ENCODE measurements at places on chromosomes 12 and 14. TPM values are rescaled to one million over a fixed set of nuclear protein-coding genes. Genes with fewer than 3 reads are reported as not detected.

- H3K27me3 ChIP-seq, result peaks cover 3% of the 10 kb centered on the region
- no peaks in the 10 kb centered on the region for H3K36me3 ChIP-seq
- H3K4me3 ChIP-seq, result no peak overlapping the region
Observed at GRCh38 chr12:55280991-55281390, 15.4 kb downstream of the OR6C6 start.

PTPRB gene
- total RNA-seq, result 75.3 TPM

- H3K4me1 ChIP-seq, result peaks cover 10% of the 10 kb centered on the region
- H3K36me3 ChIP-seq, result no peaks in the 10 kb centered on the region
- H3K27me3 ChIP-seq, result no peaks in the 10 kb centered on the region
Observed at GRCh38 chr14:75831455-75831854, 150.3 kb downstream of the TGFB3 start.

FGD4 gene
- total RNA-seq, result 32.5 TPM

DNA sequence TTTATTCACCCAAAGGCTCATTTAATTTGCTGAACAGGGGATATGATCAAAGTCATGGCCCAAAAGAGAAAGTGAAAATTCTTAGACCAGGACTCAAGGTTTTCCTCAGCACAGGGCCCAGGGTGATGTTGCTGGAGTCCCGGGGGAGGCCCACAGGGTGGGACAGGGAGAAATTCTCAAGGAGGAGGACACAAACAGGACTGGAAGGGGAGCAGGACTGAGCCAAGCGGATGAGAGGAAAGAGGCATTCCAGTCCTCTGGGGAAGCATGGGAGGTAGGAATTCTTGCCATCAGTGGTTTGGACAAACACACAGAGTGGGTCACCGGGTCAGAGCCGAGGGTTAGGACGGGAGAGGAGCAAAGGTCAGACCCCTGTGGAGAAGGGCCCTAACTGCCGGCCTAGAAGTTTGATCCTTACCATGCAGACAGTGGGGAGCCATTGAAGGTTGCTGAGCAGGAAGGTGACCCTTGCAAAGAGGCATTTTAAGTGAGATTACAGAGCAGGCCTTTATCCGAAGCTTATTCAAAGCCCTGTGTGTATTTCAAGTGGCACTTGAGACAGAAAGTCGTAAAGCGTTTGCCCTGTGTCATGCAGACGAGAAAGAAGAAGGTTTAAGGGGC is 68.4 kb upstream of the PTGR2 start:
- DNase-seq, result no peak
- no peaks in the 10 kb centered on the region for H3K36me3 ChIP-seq
- no peaks in the 10 kb centered on the region for H3K27me3 ChIP-seq
- peaks cover 52% of the 10 kb centered on the region for H3K4me1 ChIP-seq
- no peak overlapping the region for H3K4me3 ChIP-seq
- H3K27ac ChIP-seq, result peak overlapping the region; percentile 98

RDH16 gene
- total RNA-seq, result 0.22 TPM

DIO2 gene
- total RNA-seq, result 368 TPM

- no peak for DNase-seq
- H3K36me3 ChIP-seq, result no peaks in the 10 kb centered on the region
- no peak overlapping the region for H3K27ac ChIP-seq
- H3K27me3 ChIP-seq, result no peaks in the 10 kb centered on the region
Observed at GRCh38 chr12:90473831-90474230, 481.1 kb downstream of the CCER1 start.

DTX1 gene
- 20.8 TPM for total RNA-seq

DNA sequence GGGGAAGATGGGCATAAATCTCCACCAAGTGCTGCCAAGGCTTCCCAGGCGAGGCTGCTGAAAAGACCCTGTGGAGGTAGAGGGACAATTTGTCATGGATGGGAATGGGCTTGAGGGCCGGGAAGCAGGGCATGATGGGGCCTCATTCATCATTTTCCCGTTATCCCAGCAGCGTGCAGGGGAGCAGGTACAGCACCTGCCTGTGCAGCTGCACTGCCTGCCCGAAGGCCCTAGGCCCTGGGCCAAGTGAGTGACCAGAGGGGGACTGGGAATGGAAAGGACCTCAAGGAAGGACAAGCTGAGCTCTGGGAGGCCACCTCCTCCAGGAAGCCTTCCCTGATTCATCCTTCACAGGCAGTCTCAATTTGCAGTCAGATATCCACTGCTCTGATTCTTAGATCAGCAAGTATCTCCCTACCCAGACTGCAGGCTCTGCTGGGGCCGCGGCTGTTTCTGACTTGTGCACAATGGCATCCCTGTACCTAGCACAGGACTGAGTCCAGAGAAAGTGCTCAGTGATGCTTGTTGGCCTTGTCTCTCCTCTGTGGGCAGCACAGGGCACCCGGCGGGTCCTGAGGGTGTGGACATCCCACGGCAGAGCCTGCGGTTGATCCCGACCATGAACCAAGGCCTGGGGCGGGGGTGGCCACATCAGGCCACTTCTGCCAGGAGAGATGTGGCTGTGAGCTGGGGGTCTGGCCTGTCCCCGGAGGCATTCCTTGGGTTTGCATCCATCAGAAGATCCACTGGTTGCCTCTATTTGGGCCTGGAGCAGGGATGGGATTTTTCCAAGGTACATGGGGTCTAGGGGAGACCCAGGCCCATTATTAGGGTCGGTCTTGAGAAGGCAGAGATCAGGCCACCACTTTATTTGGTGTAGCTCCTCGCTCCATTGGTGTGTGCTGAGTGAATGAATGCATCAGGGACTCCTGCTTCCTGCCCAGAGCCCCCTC is 167.3 kb upstream of the RTL1 start:
- no peaks in the 10 kb centered on the region for H3K27me3 ChIP-seq
- no peak overlapping the region for H3K4me3 ChIP-seq
- DNase-seq, result no peak
- no peak overlapping the region for H3K27ac ChIP-seq

SMOC1 gene
- total RNA-seq, result 3.8 TPM

PLBD1 gene
- 14.5 TPM for total RNA-seq

DNA sequence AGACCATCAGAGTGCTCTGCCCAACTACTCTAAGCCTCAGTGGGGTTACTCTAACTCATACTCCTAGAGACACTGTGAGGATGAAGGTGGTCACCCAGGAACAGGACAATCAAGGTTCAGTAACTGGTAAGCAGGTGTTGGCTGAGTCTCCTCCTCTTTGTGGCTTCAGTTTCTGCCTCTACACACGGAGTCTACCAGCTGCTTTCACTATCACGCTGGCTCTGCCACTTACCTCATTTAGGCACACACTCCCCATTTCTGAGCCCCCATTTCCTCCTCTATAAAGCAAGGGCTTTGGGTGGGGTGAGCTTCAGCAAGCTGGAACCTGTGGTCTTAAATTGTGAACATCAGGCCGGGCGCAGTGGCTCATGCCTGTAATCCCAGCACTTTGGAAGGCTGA is 7.3 kb upstream of the TCHP start:
- no peaks in the 10 kb centered on the region for H3K27me3 ChIP-seq
- no peaks in the 10 kb centered on the region for H3K36me3 ChIP-seq
- H3K4me3 ChIP-seq, result no peak overlapping the region
- no peak overlapping the region for H3K27ac ChIP-seq
- no peaks in the 10 kb centered on the region for H3K4me1 ChIP-seq

REM2 gene
- not detected for total RNA-seq

NGB gene
- total RNA-seq, result not detected

DNA sequence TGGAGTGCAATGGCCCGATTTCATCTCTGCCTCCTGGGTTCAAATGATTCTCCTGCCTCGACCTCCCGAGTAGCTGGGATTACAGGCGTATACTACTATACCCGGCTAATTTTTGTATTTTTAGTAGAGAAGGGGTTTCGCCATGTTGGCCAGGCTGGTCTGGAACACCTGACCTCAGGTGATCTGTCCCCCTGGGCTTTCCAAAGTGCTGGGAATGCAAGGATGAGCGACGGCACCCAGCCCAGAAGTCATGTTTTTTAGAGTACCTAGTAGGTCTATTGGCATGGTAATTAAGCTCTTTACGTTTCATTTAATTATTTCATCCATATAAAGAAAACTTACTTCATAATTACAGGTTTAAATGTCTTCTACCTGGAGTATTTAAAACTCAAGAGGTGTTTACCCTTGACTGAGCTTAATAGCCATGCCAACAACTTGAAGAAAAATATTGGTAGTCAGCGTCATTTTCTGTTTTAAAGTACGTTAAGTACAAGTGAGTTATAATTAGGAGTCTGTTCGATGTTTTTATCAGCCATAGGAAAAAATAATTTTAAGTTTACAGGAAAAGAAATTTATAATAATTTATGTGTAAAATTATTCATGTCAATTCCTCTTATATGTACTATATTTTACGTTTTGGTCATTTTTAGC is 4.0 kb downstream of the TMPO start:
- H3K36me3 ChIP-seq, result no peaks in the 10 kb centered on the region
- H3K4me1 ChIP-seq, result peaks cover 18% of the 10 kb centered on the region
- H3K27ac ChIP-seq, result no peak overlapping the region
- H3K4me3 ChIP-seq, result no peak overlapping the region

GRCh38 chr12:99043319-99043914 is 398.3 kb downstream of the APAF1 start:
- H3K4me3 ChIP-seq, result no peak overlapping the region
- H3K4me1 ChIP-seq, result no peaks in the 10 kb centered on the region
- H3K27me3 ChIP-seq, result no peaks in the 10 kb centered on the region
- no peak overlapping the region for H3K27ac ChIP-seq
- H3K36me3 ChIP-seq, result no peaks in the 10 kb centered on the region
- peak; percentile 76 for DNase-seq

- no peak overlapping the region for H3K4me3 ChIP-seq
- peaks cover 13% of the 10 kb centered on the region for H3K4me1 ChIP-seq
- no peak for DNase-seq
- no peaks in the 10 kb centered on the region for H3K27me3 ChIP-seq
Observed at GRCh38 chr12:10369557-10370415, 20.1 kb downstream of the KLRK1 start.

DNA sequence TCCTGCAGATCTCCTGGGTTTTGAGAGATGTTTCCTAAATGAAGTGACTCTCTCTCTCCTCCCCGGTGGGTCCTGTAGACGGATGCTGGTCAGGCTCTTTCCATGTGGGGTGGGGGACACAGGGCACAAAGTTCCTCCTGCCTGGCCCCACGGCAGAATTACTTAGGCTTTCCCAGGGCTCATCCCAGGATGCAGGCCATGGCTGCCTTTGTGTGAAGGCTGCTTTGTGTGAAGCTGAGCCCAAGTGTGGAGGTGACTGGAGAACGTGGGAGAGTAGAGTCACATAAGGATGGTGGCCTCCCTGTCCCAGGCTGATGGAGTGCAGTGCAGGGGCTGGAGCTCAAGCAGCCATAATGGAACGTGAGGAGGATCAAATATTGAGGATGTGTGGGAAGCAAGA is 200.2 kb downstream of the ADGRD1 start:
- H3K27ac ChIP-seq, result no peak overlapping the region
- H3K4me1 ChIP-seq, result no peaks in the 10 kb centered on the region
- no peak for DNase-seq

- H3K4me3 ChIP-seq, result no peak overlapping the region
- H3K4me1 ChIP-seq, result no peaks in the 10 kb centered on the region
- H3K36me3 ChIP-seq, result no peaks in the 10 kb centered on the region
Observed at GRCh38 chr14:105871590-105871989, 345.2 kb downstream of the TMEM121 start.

DNA sequence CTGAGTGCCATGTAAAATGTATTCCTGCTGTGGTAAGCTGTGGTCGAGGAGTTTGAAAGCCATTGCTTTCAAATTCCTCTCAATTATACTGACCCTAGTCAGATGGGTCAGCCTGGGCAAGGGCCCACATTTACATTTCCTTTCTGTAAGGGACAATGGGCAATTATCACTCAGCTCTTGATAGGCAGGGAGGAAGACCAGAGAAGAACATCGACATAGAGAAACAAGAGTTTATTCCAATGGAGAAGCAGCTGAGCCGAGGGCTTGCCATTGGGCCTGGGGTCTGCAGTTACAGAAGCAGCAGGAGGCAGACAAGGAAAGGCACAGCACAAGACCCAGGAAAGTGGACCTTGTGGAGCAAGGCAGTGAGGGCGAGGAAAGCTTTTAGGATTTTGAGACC is 9.7 kb downstream of the NRIP2 start:
- no peak overlapping the region for H3K4me3 ChIP-seq
- H3K4me1 ChIP-seq, result no peaks in the 10 kb centered on the region
- no peaks in the 10 kb centered on the region for H3K27me3 ChIP-seq
- no peak overlapping the region for H3K27ac ChIP-seq

GTF2A1 gene
- 31.4 TPM for total RNA-seq

C3AR1 gene
- 2.9 TPM for total RNA-seq

- no peaks in the 10 kb centered on the region for H3K27me3 ChIP-seq
- H3K4me1 ChIP-seq, result no peaks in the 10 kb centered on the region
- H3K36me3 ChIP-seq, result no peaks in the 10 kb centered on the region
- H3K4me3 ChIP-seq, result no peak overlapping the region
- DNase-seq, result no peak
Observed at GRCh38 chr12:92437452-92437851, 265.3 kb upstream of the PLEKHG7 start.

- no peak overlapping the region for H3K4me3 ChIP-seq
- no peak for DNase-seq
- no peaks in the 10 kb centered on the region for H3K36me3 ChIP-seq
- peak overlapping the region; percentile 59 for H3K27ac ChIP-seq
- peaks cover 16% of the 10 kb centered on the region for H3K4me1 ChIP-seq
- H3K27me3 ChIP-seq, result no peaks in the 10 kb centered on the region
Observed at GRCh38 chr14:26841326-26841725, 243.5 kb upstream of the NOVA1 start.

DNA sequence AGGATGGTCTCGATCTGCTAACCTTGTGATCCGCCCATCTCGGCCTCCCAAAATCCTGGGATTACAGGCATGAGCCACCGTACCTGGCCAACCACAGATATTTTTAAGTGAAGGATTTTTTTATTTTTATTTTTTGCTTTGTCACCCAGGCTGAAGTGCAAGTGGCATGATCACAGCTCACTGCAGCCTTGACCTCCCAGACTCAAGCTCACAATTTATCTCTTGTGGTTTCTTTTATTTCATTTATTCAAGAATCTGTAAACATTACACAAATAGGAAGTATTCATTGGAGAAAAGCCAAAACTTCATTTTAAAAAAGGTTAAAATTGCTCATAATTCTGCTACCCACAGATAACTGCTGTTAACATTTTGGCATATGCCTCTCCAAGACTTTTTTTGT is 13.3 kb downstream of the MOAP1 start:
- no peak overlapping the region for H3K27ac ChIP-seq
- no peak overlapping the region for H3K4me3 ChIP-seq
- H3K4me1 ChIP-seq, result no peaks in the 10 kb centered on the region
- H3K36me3 ChIP-seq, result no peaks in the 10 kb centered on the region

FGF23 gene
- not detected for total RNA-seq

DNA sequence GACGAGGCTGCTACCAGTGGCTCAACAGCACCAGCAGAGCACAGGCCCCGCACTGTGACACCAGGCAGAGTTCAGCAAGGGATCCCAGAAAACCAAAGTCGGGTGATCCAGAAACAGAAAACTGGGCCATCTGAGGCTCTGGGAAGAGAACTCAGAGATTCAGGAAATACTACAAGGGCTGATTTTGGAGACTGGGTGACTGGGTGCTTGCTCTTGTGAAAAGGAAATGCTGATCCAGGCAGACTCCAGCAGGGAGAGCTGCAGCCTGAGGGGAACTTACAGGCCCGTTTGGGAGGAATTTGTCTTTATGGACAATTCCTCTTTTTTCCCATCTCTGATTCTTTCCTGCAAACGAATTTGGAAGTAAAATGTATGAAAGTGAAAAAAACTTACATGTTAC is 28.2 kb downstream of the FOXN3 start:
- no peak overlapping the region for H3K27ac ChIP-seq
- no peaks in the 10 kb centered on the region for H3K4me1 ChIP-seq

GRCh38 chr14:103775506-103775905 is 59.9 kb downstream of the ZFYVE21 start:
- H3K36me3 ChIP-seq, result no peaks in the 10 kb centered on the region
- no peak overlapping the region for H3K4me3 ChIP-seq
